GM12864 (cell line): ENCODE measurements at places on chromosomes 6 and 20.

- no peak for DNase-seq
Measured at GRCh38 chr6:71408787-71409723, 120.4 kb downstream of the OGFRL1 start.

DNA sequence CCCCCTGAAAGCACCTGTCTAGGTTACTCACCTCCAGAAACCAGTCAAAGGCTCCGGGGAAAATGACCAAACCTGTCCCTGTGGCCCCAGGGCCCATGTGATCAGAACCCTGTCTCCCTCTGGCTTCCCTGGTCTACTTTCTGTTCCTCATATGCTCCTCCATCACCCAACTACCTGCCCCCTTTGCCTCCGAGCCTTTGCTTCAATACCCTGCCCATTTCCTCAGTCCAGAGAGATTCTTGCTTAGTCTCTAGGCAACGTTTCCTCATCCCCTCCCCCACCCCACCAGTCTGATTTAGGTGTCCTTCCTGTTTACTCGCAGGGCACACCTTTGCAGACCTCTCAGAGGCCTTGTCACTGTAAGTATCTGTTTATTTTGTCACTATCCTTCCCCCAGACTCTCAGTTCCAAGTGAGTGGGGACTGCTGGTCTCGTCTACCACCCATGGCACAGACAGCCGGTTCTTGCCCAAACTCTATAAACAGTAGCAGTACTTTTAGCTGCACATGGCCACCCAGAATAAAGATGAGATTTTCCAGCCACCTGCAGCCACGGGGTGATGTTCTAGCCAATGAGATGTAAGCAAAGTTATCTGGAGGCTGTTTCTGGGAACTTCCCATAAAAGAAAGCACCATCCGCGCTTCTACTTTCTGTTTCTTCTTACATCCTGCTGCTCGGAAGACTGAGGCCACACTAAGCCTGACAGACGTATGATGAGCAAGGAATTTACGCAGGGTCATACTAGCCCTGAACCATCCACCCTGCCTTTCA, 13.3 kb downstream of the ELOVL5 start:
- peak; percentile 89 for DNase-seq

- DNase-seq, result no peak
Measured at GRCh38 chr6:124670801-124671200, 291.4 kb upstream of the RNF217 start.

- DNase-seq, result no peak
Measured at GRCh38 chr6:114389111-114389510, 46.3 kb upstream of the HS3ST5 start.

- DNase-seq, result no peak
Measured at GRCh38 chr20:19210391-19211155, 1.9 kb upstream of the SLC24A3 start.

DNA sequence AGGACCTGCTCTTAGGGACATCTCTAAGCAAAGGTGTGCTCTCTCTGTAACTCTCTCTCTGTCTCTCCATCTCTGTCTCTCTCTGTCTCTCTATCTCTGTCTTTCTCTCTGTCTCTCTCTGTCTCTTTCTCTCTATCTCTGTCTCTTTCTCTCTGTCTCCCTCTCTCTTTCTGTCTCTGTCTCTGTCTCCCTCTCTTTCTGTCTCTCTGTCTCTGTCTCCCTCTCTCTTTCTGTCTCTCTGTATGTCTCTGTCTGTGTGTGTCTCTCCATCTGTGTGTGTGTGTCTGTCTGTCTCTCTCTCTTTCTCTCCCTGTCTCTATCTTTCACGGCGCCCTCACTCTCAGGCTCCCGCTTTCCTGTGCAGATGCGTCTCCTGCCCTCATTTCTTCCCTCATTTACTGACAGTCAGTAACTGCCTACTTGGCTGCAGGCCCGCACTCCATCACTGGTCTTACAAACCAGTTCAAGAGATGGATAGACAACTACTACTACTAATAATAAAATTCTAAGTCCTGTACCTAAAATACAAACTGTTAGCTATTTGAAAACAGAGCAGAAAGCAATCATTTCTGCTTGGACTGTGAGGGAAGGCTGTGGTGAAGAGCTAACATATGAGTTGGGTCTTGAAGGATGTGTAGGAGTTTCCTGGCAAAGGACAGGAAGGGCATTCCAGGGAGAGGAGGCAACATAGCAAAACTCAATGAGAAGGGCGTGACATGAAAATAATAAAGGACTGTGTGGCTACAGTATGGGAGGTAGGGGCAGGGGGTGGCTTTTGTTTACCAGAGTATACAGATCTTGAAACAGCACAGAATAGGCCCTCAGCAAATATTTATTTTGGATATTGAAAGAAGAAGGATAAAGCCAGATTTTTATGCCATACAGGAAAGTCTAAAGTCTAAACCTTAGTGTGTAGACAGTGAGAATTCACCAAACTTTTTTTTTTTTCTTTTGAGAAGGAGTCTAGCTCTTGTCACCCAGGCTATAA, 67.8 kb upstream of the TAB2 start:
- no peak for DNase-seq

DNA sequence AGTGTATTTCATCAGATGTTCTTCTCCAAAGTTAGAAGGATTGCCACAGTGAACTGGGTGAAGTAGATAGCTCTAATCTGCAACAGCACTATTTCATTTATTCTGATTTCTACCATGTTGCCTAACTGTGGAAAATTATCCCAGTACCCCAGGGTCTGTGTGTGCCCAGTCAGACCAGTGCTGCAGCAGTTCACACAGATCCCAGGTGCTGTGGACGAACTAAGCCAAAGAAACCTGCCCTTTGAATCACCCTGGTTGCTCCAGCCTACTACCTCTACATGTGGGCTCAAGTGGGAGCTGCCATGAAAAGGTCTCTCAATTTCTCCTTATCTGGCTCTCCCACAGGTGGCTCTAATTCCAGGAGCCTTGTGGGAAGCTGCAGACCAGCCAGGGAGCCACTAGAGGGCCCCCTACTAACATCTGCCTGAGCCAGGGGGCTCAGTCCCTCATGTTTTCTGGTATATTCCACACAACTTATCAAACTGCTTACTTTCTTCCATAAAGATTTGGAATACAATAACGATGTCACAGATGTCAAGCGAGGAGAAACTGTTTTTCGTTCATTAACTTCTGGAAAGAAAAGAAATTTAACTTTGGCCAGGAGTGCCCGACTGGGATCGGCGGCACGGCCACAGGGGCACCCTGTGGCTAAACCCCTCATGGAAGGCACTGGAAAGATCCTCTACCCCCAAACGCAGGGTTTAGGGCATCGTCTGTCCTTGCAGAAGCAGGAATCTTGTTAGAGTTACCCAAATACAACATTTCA, 31.6 kb upstream of the LY86 start:
- DNase-seq, result no peak

DNA sequence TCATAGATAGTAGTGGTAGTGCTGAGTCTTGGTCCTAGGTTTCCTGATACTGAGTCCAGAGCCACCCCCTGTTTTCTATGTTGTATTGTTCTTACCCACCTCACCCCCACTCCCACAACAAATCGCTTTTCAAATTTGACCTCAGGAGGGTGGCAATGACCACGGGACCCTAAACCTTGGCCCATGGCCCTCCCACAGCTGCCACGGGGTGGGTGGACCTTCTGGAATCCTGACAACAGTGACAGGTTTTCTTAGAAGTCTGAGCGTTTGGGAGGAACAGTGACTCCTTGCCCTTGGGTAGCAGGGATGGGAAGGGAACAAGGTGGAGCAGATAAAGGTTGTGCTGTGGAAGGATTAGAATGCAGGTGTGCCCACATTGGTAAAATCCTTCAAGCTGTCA, 36.9 kb downstream of the TGM3 start:
- no peak for DNase-seq

DNA sequence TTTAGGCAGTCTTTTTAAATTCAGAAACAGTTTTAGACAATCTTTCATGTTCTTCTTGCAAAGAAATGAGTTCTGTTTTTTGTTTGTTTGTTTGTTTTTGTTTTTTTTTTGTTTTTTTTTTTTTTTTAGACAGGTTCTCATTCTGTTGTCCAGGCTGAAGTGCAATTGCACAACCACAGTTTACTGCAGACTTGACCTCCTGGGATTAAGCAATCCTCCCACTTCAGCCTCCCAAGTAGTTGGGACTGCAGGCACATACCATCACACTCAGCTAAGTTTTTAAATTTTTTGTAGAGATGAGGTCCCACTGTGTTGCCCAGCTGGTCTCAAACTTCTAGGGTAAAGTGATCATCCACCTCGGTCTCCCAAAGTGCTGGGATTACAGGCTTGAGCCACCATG, 96.2 kb downstream of the OTOR start:
- DNase-seq, result no peak

GRCh38 chr6:167565388-167565787, 240.5 kb downstream of the TTLL2 start:
- no peak for DNase-seq

GRCh38 chr6:45253453-45253852, 74.7 kb upstream of the RUNX2 start:
- DNase-seq, result no peak

GRCh38 chr6:324116-324728, 31.9 kb downstream of the DUSP22 start:
- no peak for DNase-seq

DNA sequence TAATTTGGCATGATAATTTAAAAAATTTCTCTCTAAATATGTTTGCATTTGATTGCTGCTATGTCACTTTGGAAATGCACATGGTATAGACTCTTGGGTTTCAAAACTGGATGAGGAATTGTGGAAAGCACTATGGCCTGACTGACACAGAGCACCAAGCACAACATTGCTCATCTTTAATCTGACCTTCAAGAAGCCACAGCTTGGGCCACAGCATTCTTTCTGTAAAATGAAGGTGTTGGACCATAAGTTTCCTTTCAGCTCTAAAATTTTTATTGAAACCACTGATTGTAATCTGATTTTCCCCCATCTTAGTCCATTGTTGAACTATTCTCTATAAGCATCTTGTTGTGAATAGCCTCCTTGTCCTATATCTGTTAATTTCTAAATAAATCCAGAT, 41.0 kb downstream of the QKI start:
- DNase-seq, result no peak

DNA sequence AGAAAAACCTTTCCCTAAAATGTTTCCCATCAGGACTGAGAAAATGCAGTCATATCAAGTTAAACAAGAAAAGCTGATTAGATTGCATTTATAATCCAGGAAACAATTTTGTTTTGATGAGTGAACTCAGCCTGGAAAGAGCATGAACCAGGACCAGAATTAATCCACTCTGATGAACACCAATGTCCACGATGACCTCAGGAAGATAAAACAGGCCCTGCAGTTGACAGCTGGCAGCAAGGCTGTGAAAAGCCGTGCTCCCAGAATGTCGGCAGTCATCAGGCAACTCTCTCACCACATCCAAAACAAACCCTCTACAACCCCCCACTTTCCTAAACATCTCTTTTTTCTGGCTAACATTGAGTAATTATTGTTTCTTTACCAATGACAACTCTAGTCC, 74.0 kb upstream of the PROKR2 start:
- no peak for DNase-seq

- DNase-seq, result no peak
Measured at GRCh38 chr6:3852391-3852790, 3.2 kb downstream of the FAM50B start.

DNA sequence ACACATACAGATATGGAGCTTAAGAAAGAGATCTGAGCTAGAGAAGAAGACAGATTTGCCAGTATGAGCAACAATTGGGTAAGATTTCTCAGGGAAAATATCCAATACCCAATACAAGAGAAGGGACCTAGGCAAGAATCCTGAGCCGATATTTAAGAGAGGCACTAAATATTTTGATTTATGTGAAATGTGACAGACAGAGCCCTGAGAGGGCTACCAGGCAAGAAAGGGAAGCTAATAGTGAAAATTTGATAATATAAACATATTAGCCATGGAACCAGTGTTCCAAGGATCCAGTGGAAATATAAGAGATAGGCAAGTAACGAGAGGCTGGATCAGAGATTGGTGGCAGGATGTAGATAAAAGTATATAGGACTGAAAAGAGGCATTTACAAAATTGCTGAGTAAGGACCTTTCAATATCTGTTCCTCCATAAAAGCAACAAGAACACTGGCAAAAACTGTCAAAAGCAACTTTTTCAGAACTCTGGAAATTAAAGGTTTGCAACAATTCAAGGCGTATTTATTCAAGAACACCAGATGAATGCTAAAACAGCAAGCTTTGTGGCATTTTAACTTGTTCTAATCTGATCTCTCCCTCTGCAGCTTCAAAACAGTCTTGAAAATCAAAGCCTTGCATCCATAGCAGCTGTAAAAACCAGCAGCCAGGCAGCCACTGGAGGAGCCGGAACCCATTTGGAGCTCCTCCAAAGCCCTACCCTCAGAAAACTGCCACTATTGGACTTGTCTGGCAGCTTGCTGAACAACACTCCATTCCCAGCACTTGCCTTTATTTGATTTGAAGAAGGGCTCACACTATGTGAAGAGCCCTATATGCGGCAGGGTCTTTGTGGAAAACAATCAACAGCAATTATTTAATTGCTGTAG, 58.8 kb downstream of the REV3L start:
- DNase-seq, result no peak

DNA sequence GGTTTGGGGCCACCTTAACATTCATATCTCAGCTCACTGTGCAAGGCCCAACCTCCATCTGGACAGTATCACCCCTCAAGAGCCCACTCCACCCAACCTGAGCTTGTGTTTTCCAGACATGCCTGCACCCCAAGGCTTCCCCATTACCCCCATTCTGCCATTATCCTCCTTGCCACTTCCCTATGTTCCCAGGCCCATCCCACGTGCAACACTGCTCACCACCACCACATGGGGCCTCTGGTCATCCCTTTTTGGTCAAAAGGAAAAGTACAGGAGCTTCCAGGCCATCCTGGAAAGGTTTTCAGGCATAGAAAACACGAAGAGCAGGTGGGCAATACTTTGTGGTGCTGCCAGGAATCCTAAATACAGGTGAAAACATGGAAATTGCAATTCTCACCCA, 140.3 kb downstream of the SYNDIG1 start:
- DNase-seq, result no peak

DNA sequence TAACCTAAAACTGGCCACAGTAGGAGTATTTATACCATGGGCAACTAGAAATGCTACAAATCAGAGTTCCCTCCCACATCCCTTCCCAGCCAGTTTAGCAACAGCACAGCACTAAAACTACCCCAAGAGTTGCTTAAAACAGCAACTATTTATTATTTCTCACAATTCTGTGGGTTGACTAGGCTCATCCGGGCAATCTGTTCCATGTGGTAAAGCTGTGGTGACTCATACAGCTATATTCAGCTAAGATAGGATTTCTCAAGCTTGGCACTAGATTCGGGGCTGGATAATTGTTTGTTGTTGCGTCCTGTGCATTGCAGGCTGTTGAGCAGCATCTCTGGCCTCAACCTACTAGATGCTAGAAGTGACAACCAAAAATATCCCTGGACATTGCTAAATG, 8.6 kb upstream of the HECA start:
- no peak for DNase-seq

GRCh38 chr20:13690943-13691342, 52.2 kb upstream of the TASP1 start:
- no peak for DNase-seq

GRCh38 chr6:138293428-138294395, 75.4 kb upstream of the PBOV1 start:
- DNase-seq, result no peak

- no peak for DNase-seq
Measured at GRCh38 chr20:48839154-48839917, 11.5 kb upstream of the PREX1 start.
